ENCODE measurements at places on chromosomes 4 and X.

DNA sequence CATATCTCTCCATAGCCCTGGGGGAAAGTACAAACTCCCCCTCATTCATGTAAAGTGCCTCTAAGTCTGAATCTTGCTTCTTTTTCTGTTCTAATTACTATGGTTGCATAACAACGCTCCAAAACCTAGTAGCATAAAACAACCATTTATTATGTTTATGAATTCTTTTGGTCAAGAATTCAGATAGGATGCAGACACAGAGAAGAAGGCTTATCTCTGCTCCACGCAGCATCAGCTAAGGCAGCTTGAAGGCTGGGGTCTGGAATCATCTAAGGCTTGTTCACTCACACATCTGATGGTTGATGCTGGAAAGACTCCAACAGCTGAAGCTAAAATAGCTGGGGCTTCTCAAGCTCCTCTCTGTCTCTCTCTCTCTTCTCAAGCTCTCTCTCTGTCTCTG, 564.5 kb downstream of the ZNF674 start:
- DNase-seq, result no peak

DNA sequence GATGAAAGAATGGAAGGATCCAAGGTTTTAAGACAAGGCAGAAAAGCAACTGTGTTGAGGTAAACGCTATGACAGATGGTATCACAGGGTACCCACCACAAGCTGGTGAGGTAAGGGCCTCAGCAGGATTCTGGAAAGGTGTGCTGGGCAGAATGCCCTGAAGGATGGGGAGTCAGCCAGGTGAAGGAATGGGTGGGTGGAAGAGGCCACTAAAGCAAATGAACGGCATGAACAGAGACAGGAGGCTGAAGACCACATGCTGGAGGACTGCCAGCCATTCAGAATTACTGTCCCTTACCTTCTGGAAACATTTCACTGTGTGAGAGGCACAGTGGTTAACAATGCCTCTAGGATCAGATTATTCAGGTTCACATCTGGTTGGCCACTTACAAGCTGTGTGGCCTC, 23.6 kb downstream of the GPRIN3 start:
- no peak for DNase-seq

- no peak for DNase-seq
Observed at GRCh38 chrX:105910563-105911105, 88.3 kb downstream of the NRK start.

- no peak for DNase-seq
Observed at GRCh38 chr4:110798687-110799086, 175.8 kb upstream of the PITX2 start.

DNA sequence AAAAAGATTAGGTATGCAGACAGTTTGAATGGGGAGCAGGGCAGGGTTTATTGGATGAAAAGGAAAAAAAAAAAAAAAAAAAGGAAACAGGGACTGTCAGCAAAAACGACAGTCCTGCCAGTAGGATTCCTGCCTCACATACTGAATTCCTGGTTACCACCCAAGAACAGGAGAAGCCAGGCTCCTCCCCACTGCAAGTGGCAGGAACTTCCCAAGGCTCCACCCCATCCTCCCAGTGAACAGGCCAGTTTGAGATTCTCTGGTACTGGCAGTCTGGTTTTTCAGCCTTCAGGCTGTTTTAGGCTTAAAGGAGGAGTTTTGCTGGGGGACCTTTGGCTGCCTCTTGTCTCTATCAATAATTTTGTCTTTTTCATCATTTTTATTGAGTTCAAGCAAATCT, 360.0 kb upstream of the CXorf51A start:
- DNase-seq, result no peak

DNA sequence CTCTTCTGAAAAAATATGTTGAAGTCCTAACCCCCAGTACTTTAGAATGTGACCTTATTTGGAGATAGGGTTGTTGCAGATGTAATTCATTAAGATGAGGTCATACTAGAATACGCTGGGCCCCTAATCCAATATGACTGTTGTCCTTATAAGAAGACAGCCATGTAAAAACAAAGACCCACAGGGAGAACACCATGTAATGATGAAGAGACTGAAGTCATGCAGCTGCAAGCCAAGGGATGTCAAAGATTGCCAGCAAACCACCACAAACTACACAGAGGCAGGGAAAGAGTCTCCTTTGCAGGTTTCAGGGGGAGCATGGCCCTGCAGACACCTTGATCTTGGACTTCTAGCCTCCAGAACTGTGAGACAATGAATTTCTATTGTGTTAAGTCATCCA, 37.4 kb downstream of the CXorf58 start:
- no peak for DNase-seq

GRCh38 chr4:87575408-87575807, 32.9 kb upstream of the DSPP start:
- no peak for DNase-seq

DNA sequence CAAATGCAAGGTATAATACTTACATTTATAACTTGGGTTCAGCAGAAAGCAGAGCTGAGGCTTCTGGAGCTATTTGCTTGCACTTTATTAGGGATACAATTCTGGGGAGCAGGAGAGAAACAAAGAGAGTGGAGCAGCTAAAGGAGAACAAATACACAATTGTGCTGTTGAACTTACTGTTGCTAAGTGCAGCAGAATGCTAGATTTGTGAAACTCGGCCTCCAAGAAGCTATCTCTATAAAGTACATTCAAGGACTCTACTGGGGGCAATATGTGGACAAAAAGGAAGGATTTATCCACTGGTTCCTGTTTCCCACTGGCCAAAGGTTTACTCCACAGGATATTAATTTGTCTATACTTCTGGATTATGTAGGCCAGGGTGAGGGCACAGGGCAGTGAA, 86.8 kb downstream of the PPP1R2C start:
- no peak for DNase-seq

DNA sequence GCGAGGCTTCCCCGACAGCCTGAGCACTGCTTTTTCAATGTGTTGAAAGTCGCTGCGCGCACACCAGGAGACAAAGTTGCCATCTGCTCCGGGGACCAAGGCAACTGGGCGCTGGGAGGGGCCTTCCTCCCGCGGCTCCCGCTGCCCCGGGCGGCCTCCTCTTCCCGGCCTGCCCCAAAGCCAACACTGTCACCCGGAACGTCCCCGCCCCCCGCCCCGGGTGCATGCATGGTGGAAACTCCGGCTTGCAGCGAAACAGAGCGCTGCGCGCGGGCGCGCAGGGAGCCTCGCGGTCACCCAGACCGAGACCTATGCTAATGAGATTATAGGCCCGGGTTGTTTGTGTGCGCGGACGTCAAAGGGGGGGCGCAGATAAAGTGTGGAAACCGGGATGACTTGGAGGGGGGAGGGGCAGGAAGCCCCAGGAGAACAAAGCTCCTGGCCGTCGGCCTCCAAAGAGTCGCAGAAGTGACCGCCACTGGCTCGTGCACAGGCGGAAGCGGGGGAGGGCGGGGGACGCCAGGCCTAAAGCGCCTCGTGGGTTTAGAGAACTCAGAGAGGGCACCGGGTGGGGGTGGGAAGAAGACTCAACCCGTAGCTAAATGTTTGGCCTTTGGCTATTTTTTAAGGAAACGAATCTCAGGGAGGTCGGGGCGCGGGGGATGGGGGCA, 88.8 kb downstream of the BCOR start:
- DNase-seq, result no peak

DNA sequence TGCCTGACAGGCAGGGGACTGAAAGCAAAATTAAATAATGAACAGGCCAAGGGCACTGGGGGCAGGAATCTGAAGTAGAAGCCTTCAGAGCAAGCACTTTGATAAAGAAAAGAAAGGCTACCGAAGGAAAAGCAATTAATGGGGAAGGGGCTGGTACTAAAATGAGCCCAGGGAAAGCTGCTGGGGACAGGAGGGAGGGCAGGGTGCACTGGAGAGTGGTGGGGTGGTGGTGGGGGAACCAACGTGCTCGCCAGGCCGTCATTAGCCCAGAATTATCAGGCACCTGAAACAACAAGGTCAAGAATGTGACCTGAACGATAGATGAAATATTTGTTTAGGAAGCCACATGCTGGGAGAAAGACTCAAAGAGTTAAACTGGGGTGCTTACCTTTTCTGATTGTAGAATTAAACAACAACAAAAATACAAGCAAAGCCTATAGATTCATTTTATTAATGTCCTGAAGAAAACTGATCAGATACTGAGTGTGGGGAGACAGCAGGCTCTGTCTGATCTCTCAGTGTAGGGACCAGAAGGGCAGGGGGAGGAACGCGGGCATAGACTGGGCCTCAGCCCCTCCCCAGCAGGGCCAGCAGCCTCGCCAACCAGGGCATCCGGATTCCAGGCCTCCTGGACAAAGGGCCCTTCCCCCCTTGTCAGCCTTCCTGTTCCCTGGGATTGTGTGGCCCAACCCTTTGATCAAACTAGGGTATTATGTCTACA, 239.7 kb upstream of the KLF3 start:
- no peak for DNase-seq

DNA sequence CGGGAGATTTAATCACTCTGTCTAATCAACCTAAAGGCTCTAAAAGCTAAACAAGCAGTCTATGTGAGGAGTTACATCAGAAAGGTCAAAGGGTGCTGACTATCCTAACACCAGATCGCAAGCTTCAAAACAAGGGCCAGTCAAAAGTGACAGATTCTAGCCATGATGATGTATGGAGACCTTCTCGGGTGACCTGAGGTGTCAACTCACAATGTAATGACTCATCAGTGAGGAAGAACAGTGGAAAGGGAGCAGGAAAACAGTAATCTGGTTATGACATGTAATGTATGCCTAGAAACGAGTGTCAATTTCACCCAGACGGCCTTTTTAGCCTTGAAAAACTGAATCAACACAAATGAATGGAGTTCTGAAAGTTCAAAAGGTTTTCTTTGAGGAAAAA, 375.3 kb downstream of the IDS start:
- no peak for DNase-seq

DNA sequence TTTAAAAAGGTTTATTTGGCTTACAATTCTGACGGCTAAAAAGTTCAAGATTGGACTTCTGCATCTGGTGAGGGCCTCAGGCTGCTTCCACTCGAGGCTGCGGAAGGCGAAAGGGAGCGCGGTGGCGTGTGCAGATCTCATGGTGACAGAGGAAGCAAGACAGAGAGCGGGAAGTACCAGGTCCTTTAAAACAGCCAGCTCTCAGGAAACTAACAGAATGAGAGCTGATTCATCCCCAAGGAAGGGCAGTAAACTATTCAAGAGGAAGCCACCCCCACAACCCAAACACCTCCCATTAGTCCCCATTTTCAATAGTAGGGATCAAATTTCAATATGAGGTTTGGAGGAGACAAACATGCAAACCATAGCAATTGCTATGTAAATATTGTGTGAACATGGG, 2144.2 kb upstream of the AGA start:
- no peak for DNase-seq

- no peak for DNase-seq
Observed at GRCh38 chr4:11894977-11895376, 466.3 kb upstream of the HS3ST1 start.

DNA sequence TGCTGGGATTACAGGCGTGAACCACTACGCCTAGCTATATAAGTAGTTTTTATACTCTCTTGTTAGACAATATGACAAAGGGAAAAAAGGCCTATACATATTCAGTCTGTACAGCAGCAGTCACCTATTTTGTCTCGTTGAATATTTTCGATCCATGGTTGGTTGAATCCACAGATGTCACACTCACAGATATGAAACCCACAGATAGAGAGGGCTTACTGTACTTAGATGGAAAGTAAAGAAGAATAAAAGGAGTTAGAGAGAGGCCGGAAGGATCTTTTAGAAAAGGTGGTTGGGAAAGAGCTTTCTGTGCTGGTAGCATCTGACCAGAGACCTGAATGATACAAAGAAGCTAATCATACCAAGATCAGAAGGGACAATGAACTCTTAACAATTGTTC, 38.3 kb upstream of the SPINK2 start:
- no peak for DNase-seq

DNA sequence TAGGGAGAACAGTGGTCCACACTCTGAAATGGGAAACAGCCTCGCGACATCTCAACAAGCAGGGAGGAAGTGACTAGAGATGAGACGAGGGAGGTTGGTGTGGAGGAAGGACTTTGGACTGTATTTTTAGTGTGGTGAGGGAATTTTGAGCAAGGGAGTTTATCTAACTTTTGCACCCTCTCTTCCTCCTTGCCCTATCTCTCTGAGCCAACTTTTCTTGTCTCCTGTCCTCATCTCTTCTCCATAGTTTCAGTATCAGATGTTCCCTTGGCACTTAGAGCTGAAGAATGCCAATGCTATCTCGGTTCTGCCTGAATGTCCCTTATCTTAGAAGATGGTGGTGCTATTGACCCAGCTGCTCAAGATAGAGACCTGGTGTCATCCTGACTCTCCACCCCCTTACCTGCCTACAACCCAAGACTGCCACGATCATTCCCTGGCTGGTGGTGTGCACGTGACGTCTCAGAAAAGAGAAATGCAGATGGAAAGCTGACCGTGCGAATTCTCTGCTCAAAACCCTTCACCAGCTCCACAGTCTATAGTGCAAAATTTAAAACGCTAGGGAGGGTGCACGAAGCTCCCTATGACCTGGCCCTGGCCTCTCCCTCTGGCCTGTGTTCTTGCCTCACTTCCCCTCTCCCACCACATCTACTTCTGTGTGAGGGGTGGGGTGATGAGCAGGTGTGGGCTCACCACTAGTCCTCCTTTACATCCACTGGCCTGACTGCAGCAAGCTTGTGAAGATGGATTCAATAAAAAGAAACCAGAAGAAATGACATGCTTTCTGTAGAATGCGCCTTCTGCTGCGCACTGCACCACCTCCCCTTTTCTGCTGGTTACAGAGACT, 20.9 kb downstream of the MPP1 start:
- no peak for DNase-seq

GRCh38 chr4:146033149-146033548, 94.5 kb upstream of the ZNF827 start:
- DNase-seq, result no peak

DNA sequence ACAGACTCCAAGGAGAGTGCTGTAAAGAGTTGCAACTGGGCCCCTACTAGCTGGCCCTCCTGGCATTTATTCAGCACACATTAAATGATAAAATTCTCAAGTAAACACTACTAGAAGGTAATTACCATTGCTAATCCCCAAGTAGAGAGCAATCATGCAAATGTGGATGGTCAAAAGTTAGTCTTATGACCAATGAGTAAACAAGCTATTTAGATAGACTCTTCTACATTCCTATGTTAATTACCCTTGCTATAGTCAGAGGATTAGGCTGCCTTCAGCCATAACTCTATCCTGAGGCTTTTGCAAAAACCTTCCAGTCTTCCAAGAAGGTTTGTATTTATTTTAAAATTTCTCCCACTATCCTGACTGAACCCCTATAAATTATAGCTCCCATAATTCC, 28.3 kb upstream of the HPGD start:
- no peak for DNase-seq

- DNase-seq, result no peak
Observed at GRCh38 chr4:105840426-105841174, 54.7 kb upstream of the NPNT start.

GRCh38 chrX:136318156-136318555, 17.4 kb downstream of the ADGRG4 start:
- no peak for DNase-seq

- no peak for DNase-seq
Observed at GRCh38 chr4:87868522-87868921, 35.8 kb downstream of the MEPE start.

DNA sequence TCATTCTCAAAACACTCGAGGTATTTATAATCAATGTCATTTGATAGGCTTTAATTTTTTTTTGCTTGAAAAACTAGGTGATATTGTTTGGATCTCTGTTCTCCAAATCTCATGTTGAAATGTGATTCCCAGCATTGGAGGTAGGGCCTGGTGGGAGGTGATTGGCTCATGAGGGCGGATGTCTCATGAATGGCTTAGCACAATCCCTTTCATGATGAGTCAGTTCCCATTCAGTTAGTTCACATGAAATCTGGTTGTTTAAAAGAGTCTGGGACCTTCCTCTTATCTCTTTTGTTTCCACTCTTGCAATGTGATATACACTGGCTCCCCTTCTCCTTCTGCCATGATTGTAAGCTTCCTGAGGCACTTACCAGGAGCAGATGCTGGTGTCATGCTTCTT, 638.7 kb downstream of the DMD start:
- DNase-seq, result no peak
